Foreskin melanocyte (primary cell): ENCODE measurements at places on chromosomes 11 and 22.

- DNase-seq, result no peak
Observed at GRCh38 chr11:130882138-130882551, 34.1 kb downstream of the SNX19 start.

GRCh38 chr22:35399114-35399677, 744 bp upstream of the MCM5 start:
- DNase-seq, result no peak

DNA sequence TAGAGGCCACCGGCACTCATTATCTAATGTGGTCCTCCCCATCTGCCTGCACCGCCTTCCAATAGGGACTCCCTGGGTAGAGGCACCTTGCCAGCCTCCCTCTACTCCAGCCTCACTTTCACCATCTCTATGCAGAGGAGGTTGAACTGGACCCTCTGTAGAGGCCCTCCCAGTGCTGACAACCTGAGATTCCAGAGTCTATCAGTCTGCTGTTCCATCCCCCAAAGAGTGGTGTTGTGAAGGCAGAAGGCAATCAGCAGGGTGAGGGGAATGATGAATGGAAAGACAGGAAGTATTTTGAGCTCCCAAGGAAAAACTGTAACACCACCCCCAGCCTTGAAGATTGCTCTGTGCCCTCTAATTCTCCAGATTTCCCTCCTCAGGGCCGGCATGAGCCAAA, 77.9 kb downstream of the THAP12 start:
- DNase-seq, result no peak

DNA sequence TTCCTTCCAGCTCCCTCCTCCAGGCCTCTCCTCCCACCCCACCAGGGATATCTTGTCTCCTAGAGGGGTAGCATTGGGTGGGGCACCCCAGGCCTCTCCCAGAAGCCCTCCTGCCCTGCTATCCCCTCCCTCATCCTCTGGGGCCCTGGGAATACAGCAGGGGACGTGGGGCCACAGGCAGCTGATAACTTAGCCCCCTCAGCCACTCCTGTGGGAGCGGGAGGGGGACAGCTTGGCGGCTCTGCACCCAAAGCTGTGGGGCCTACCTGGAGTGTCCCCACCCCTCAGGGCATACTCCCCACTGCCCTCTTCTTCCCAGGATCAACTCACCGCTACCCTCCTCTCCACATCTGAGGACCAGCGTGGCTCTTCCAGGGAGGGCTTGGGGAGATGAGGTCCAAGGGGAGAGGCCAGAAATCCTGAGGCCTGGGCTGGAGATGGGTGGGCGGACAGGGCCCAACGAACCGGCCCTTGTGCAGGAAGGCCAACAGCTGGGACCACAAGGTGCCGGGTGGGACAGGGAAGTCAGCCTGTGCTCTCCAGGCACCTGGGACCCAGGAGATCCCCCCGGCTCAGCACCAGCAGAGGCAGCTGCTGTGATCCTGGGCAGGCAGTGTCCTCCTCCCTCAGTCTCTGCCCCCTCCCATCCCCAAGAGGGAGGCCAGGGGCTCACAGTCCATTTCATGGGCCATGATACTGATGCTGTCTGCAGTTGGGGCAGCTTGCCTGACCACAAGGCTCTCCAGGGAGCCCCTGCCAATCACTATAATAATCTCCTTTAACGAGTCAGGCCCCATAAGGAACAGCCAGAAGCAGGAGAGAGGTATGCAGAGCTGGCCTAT, 23.2 kb downstream of the NEAT1 start:
- peak; percentile 69 for DNase-seq

DNA sequence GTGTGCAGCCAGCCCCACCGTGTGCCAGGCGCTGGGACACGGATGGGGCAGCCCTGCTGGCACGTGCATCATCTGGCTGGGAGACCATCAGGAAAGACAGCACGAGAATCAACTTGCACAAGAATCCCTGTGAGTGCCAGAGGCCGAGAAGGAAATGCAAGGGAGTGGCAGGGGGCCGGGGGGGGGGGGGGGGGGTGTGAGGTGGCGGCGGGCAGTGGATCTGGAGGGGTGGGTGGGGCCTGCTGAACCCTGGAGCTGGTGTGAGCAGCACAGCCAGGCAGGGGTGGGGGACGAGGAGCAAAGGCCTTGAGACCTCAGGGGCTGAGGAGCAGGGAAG, 14.0 kb upstream of the FLRT1 start:
- DNase-seq, result no peak

- DNase-seq, result no peak
Observed at GRCh38 chr22:19143967-19144400, 467 bp downstream of the ESS2 start.

DNA sequence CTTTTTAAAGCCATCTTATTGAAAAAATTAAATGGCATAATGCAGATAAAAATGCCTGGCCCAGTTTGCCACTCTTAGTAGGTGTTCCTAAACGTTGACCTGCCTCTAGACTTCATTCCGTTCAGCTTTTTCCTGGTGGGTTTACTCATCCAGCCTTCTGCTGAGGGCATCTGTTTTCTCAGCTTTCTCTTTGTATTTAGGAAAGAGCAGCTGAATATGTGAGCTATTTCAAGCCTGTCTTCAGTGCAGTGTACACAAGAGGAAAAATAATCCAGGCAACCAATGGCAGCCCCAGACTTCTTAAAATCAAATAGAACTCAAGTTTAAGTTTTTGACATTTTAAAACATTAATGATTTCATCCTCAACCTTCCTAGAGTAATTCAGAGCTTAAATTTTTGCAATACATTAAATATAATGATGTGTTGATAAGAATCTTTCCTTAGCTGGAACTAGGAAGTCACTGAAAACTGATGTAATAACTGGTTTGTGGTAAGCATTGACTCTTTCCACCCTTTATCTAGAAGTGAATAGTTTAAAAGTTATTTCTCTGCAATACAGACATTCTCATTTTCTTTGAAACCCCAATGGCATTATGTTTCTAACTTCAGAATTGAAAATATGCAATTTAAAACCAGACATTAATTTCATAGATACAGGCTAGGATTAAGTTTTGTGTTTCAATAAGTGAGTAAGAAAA, 165.4 kb downstream of the AASDHPPT start:
- DNase-seq, result no peak

DNA sequence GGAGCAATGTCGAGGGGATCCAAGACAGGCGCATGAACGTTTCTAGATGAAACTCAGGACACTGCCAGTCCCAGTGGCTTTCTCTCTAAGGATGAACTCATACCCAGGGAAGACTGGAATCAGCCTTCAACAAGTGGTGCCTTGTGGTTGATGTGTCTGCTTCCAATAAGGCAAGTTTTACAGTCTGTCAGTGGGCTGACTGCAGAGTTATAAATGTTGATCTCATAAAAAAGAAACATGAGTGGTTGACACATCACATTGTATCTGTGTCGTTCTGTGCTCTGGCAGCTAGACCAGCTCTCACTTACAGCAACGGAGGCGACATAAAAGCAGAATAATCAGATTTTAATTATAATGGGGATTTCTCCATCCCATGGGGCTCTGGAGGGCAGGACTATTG, 96.7 kb downstream of the SNX19 start:
- DNase-seq, result no peak

GRCh38 chr11:95589893-95590612, 199.5 kb downstream of the FAM76B start:
- no peak for DNase-seq

- DNase-seq, result no peak
Observed at GRCh38 chr22:38126928-38127668, 16.6 kb upstream of the BAIAP2L2 start.

- no peak for DNase-seq
Observed at GRCh38 chr22:46483353-46483752, 54.1 kb downstream of the CELSR1 start.

- no peak for DNase-seq
Observed at GRCh38 chr22:49570032-49570848, 257.4 kb downstream of the BRD1 start.

DNA sequence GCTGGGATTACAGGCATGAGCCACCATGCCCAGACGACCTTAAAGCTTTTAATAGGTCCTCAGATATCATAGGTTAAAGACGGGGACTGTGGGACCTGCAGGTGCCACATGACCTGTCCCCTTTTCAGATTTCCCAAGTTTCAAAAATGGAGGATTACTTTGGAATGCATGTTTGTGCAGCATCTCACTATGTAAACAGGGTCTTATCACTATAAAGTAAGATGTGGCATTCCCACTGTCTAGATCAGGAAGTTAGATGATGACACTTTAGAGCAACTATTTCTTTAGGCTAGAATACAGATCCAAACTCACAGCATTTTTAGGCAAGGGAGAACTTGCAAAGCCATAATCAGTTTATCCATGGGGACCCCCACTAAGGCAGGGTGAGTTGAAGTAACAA, 92.8 kb downstream of the USP35 start:
- DNase-seq, result no peak

DNA sequence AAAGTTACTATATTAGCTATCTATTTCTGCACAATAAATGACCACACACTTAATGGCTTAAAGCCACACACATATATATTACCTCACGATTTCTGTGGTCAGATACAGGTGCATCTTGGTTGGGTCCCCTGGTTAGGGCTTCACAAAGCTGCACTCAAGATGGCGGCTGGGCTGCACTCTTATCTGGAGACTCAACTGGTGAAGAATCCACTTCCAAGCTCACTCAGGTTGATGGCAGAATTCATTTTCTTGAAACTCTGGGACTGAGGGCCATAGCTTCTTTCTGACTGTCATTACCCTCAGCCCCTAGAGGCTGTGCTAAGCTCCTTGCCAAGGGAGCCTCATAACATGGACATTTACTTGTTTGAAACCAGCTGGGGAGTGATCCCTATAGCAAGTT, 5.1 kb upstream of the MS4A10 start:
- DNase-seq, result no peak

- DNase-seq, result peak; percentile 81
Observed at GRCh38 chr11:29333993-29334775, 682.6 kb downstream of the KCNA4 start.

- DNase-seq, result no peak
Observed at GRCh38 chr22:19121631-19122142, 525 bp downstream of the DGCR2 start.

DNA sequence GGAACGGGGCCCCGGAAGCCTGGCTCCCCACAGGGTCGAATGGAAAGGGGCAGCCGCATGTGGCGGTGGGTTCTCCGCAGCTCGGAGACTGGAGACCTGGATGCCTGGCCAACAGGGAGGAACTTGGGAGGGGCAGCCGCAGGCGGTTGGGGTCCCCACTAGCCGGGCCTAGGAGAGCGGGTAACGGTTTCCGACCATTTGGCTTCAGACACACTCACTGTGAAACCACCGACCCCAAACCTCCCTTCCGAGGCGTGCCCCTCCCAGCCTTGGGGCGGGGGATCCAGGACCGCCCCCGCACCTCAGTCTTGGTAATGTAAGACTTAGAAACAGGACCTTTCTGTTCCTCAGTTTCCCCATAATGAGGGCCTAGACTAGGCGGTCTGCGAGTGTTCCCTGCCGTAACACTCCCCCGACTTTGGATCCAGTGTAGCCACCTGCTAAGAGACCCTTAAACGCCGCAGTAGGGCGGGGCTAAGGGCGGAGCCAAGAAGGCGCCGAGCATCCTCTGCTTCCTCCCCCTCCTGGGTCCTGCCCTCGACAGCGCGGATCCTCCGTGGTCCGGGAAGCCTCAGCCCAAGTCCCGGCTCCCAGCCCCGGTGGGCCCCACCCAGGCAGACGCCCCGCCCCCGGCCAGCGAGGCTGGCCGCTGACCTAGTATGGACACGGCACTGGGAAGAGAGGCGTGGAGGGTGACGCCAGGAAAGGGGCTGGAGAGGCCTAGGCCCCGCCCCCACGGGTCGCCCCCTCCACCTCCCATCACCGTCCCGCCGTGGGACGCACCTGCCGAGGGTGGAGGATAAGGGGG, 1.8 kb upstream of the RASGRP2 start:
- no peak for DNase-seq

DNA sequence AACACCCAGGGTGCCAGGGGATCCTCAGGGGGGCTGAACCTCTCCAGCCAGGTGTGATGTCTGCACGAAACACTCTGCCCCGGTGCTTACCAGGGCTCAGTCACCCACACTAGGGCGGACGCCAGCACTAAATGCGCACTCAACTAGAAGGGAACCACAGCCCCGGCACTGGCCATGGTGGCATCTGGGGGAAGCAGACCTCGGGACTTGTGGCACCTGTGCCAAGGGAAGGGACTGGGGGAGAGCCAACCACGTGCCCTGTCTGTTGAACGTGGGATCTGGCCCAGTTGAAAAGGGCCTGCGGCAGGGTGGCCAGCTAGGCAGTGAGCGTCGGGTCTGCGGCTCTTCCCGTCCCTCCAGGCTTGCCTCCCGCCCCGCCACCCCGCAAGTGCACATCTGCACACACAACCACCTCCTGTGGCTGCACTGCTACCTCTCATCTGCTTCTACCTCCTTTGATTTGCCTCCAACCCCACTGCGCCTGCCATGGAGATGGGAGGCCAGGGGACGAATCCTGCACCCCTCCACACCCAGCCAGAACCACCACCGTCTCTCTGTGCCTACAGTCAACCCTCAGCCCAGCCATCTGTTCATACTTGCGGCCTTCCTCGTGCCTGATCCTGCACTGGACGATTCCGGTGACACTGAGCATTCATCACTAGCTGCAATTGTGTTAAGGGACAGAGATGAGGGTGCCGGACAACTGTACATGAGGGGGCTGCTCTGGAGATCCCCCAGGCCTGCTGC, 15.0 kb upstream of the MOB2 start:
- DNase-seq, result no peak

DNA sequence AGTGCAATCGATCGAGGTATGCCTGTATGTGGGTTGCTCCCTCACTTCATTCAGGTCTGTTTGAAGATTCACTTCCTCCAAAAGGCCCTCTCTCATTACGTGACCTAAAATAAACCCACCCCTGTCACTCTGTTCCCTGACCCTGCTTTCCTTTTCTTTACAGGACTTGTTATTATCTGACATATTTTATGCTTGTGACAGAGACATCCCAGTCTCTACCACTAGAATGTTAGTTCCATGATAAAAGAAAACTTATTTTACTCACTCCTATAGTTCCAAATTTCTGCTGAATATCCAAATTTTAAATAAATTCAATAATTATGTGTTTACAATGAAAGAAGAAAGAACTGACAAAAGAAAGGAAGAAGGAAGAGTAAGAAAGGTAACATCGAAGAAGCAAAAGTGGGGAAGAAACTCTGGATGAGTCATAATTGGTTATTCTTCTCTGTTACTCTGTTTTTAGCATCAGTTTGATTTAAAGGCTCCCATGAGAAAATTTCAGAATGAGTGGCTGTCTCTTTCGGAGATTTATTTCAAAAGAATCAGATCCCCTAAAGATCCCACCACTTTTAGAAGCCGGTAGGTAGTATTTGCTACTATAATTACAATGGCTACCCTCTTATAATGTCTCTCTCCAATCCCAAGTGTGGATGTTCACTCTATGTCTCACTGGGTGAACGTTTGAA, 33.5 kb downstream of the ENTHD1 start:
- DNase-seq, result no peak

GRCh38 chr11:79439410-79439885, 1.4 kb downstream of the TENM4 start:
- DNase-seq, result no peak

DNA sequence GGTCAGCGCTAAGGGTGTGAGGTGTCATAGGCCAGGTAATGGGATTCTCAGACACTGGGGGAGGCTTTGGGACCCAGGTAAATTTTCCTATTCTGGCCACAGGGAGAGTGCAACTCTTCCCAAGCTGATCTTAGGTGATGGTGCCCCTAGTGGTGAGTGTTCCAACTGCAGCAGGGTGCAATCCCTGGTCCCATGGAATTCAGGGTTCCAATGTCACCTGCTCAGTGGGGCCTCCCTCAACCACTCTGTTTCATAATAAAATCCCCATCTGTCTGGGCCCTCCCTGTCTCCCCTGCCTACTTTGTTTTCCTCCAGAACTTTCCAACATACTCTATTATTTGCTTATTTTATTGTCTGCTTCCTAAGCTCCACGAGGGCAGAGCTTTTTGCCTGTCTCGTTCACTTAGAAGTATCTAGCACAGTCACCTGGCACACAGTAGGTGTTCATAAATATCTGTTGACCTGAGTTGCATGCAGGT, 2.9 kb upstream of the SGSM1 start:
- DNase-seq, result no peak
